ENCODE measurements at places on chromosomes 5 and 9. TPM values are rescaled to one million over a fixed set of nuclear protein-coding genes. Genes with fewer than 3 reads are reported as not detected.

DNA sequence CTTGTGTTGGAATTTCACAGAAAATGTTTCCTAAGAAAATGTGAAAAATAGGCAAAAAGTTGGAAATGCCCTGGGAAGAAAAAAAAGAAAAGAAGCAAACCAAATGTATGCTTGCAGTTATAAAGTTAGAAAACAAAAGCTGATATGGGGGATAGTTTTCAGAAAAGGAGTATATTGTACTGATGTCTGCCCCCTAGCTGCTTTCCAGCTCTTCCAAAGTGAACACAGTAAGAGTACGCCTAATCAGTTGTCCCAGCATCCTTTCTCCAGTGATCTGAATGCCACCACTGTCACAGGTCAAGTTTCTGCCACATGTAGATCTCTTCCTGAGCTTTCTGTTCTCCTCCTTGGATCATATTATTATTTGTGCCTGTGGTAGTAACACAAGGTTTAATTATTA is 5.8 kb downstream of the TYRP1 start:
- H3K4me3 ChIP-seq: no peak overlapping the region
- no peaks in the 10 kb centered on the region for H3K36me3 ChIP-seq
- no peaks in the 10 kb centered on the region for H3K27me3 ChIP-seq
- no peak overlapping the region for H3K27ac ChIP-seq

- no peak overlapping the region for H3K27ac ChIP-seq
- DNase-seq: no peak
- no peaks in the 10 kb centered on the region for H3K4me1 ChIP-seq
- no peak overlapping the region for H3K4me3 ChIP-seq
- no peaks in the 10 kb centered on the region for H3K27me3 ChIP-seq
- H3K36me3 ChIP-seq: no peaks in the 10 kb centered on the region
Observed at GRCh38 chr5:179112469-179113142, 52.4 kb downstream of the ZNF354C start.

DNA sequence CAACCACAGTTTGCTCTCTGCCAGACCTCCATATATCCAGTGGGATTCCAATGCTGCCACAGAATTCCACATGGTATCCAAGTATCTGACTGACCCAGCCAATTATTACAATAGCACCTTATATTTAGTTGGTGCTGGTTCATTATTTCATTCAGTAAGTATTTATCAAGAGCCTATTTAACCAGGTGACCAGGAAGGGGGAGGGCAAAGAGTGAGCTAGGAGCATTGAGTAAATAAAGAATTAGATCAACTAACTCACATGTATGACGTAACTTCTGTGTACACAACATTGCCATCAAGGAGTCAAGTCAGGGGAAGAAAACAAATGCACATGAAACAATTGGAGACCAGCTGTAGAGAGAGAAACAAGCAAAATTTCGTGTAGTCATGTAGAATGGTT is 207.1 kb upstream of the PAPPA start:
- no peak overlapping the region for H3K4me3 ChIP-seq
- no peaks in the 10 kb centered on the region for H3K4me1 ChIP-seq
- H3K27ac ChIP-seq: no peak overlapping the region
- H3K27me3 ChIP-seq: no peaks in the 10 kb centered on the region
- DNase-seq: no peak
- no peaks in the 10 kb centered on the region for H3K36me3 ChIP-seq

DNA sequence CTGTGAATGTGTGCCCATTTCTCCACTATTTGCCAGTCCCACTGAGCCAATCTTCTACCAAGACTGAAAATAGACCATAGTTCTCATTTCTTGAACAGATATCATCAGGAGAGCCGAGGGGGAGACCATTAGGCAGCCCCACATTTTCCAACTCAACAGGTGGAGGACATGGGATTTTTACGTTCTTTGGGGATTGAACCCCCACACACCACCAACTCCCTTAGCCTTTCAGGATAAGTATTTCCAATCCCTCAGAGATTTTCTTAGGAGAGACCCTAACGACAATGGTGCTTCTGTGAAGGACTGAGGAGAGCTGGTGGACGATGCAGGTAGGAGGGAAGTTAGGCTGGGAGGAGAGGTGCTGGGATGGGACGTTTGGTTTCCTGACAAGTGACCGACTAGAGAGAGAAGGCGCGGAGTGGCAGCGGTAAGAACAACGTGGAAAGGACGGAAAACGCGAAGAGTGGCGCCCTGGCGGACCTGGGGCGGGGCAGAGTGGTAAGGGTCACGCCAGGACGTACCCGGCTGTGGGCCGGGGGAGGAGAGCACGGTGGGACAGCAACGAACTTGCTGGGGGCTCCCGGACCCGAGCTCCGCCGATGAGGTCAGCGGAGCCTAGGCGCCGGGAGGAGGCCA is 681 bp upstream of the CHSY3 start:
- no peaks in the 10 kb centered on the region for H3K36me3 ChIP-seq
- H3K27me3 ChIP-seq: peaks cover 36% of the 10 kb centered on the region
- H3K4me1 ChIP-seq: peaks cover 15% of the 10 kb centered on the region
- H3K27ac ChIP-seq: no peak overlapping the region
- peak overlapping the region; percentile 67 for H3K4me3 ChIP-seq

- no peaks in the 10 kb centered on the region for H3K27me3 ChIP-seq
- H3K36me3 ChIP-seq: no peaks in the 10 kb centered on the region
- H3K27ac ChIP-seq: no peak overlapping the region
- H3K4me3 ChIP-seq: no peak overlapping the region
Observed at GRCh38 chr9:29043072-29043471, 1469.8 kb upstream of the C9orf72 start.

- DNase-seq: no peak
- H3K4me3 ChIP-seq: no peak overlapping the region
- H3K27me3 ChIP-seq: no peaks in the 10 kb centered on the region
- H3K27ac ChIP-seq: peak overlapping the region; percentile 66
- H3K36me3 ChIP-seq: peaks cover 21% of the 10 kb centered on the region
Observed at GRCh38 chr5:134127376-134127861, 12.9 kb downstream of the TCF7 start.

- H3K4me3 ChIP-seq: no peak overlapping the region
- peaks cover under 1% of the 10 kb centered on the region for H3K36me3 ChIP-seq
- H3K27me3 ChIP-seq: no peaks in the 10 kb centered on the region
- H3K27ac ChIP-seq: no peak overlapping the region
Observed at GRCh38 chr5:127988146-127988760, 95.3 kb upstream of the SLC12A2 start.

- H3K27me3 ChIP-seq: peaks cover 2% of the 10 kb centered on the region
- DNase-seq: no peak
- no peak overlapping the region for H3K4me3 ChIP-seq
- no peak overlapping the region for H3K27ac ChIP-seq
Observed at GRCh38 chr5:81827500-81827899, 76.6 kb upstream of the SSBP2 start.

GRCh38 chr9:83491995-83492394 is 46.2 kb downstream of the FRMD3 start:
- no peak overlapping the region for H3K4me3 ChIP-seq
- H3K4me1 ChIP-seq: no peaks in the 10 kb centered on the region
- no peak overlapping the region for H3K27ac ChIP-seq
- no peaks in the 10 kb centered on the region for H3K36me3 ChIP-seq
- peaks cover 12% of the 10 kb centered on the region for H3K27me3 ChIP-seq

DNA sequence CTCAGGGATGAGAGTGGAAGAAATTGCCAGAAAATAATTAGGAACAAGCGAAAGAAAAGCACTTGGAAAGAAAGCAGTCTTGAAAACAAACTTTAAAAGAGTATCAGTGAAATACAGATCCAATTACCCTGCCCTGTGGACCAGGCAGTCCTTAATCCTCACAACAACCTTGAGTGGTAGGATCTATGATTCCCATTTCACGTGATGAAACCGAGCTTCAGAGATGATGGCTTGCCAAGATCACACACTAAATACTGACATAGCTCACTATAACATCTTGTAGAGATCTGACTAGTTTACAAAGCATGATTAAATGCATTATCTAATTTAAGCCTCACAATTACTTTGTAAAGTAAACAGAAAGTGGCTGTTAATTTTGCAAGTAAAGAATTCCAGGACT is 55.5 kb upstream of the ABCA1 start:
- H3K4me1 ChIP-seq: peaks cover 4% of the 10 kb centered on the region
- H3K36me3 ChIP-seq: no peaks in the 10 kb centered on the region
- peaks cover under 1% of the 10 kb centered on the region for H3K27me3 ChIP-seq
- DNase-seq: no peak
- no peak overlapping the region for H3K27ac ChIP-seq

- no peaks in the 10 kb centered on the region for H3K27me3 ChIP-seq
- peaks cover 47% of the 10 kb centered on the region for H3K4me1 ChIP-seq
Observed at GRCh38 chr5:150623152-150623877, 17.1 kb upstream of the SYNPO start.

DNA sequence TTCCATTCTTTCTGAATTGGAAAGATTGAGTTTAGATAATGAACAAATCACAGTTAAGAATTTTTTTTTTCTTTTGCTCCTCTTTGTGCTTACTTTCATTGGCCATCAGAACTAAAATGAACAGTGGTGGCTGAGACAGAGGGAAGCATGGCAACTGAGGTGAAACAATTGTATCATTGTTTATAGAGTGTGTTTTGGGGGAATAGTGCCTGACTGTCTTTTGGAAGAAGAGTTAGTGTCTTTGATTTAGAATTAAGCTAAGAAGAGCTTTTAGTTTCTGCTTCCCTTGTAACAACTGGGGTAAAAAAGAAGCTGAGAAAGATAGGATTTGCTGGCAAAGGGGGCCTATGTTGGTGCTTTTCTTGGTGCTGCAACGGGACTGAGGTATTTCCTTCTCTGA is 24.0 kb downstream of the HSD17B4 start:
- no peak overlapping the region for H3K27ac ChIP-seq
- peaks cover under 1% of the 10 kb centered on the region for H3K4me1 ChIP-seq
- no peak overlapping the region for H3K4me3 ChIP-seq

DNA sequence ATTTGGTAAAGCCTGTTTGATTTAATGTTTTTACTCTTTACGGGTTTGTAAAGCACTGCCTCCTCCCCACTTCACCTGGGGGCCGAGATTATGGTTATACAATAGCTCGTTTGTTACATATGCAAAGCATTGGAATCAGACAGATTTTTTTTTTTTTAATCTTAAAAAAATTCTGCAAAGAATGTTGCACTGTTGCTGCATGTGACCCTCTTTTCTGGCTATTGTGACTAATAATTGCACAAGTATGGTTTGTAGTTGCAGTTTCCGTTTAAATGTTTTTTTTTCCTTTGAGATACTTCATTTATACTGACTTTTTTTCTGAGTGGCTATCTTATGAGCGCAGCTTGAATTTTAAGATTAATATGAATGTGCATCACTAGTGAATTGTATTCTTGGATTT is 165.3 kb downstream of the KDM4C start:
- DNase-seq: no peak
- H3K4me3 ChIP-seq: no peak overlapping the region
- no peaks in the 10 kb centered on the region for H3K27me3 ChIP-seq
- peaks cover 63% of the 10 kb centered on the region for H3K36me3 ChIP-seq
- no peak overlapping the region for H3K27ac ChIP-seq
- H3K4me1 ChIP-seq: peaks cover 42% of the 10 kb centered on the region

- no peaks in the 10 kb centered on the region for H3K36me3 ChIP-seq
- H3K4me3 ChIP-seq: no peak overlapping the region
- DNase-seq: no peak
- peaks cover 10% of the 10 kb centered on the region for H3K4me1 ChIP-seq
Observed at GRCh38 chr9:7967093-7967827, 167.7 kb upstream of the DMAC1 start.

GRCh38 chr5:76144513-76145274 is 61.5 kb downstream of the SV2C start:
- no peaks in the 10 kb centered on the region for H3K4me1 ChIP-seq
- peaks cover 12% of the 10 kb centered on the region for H3K27me3 ChIP-seq
- H3K36me3 ChIP-seq: no peaks in the 10 kb centered on the region
- DNase-seq: no peak

DNA sequence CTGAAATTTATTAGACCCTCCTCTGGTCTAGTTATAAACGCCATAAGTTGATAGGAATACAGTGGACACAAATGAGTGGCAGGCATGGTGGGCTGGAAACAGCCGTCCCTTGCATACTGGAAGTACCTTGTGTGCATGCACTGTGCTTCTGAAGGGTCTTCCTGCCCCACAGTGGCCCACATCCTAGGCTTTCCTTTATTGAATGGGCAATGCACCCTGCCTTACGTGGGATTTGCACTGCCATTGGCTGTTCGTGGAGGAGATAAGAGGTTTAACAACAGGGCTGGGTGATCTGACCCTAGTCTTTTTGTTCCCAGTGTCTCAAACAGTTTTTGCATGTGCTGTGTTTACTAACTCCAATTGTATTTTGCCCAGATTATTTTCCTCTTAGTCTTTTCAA is 480.8 kb downstream of the GADD45G start:
- no peaks in the 10 kb centered on the region for H3K36me3 ChIP-seq
- no peaks in the 10 kb centered on the region for H3K27me3 ChIP-seq
- no peak overlapping the region for H3K27ac ChIP-seq
- DNase-seq: no peak

DNA sequence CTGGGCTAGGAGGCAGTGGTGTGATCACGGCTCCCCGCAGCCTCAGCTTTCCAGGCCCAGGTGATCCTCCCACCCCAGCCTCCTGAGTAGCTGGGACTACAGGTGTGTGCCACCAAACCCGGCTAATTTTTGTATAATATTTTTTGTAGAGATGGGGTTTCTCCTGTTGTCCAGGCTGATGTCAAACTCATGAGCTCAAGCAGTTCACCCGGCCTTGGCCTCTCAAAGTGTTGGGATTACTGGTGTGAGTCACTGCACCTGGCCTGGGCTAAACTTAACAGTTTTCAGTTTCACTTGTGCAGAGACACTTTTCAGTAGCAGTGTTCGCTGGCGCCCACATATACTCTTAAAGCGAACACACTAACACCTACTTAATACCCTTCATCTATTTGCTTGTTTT is 205.6 kb upstream of the ZNF608 start:
- no peaks in the 10 kb centered on the region for H3K27me3 ChIP-seq
- peaks cover 21% of the 10 kb centered on the region for H3K4me1 ChIP-seq
- H3K27ac ChIP-seq: peak overlapping the region; percentile 78
- DNase-seq: peak; percentile 25
- no peaks in the 10 kb centered on the region for H3K36me3 ChIP-seq

GRCh38 chr9:81092057-81092456 is 597.3 kb downstream of the TLE1 start:
- H3K27me3 ChIP-seq: no peaks in the 10 kb centered on the region
- no peak overlapping the region for H3K27ac ChIP-seq
- no peak for DNase-seq
- no peaks in the 10 kb centered on the region for H3K4me1 ChIP-seq
- no peak overlapping the region for H3K4me3 ChIP-seq

GRCh38 chr9:115349542-115349941 is 231.6 kb upstream of the TNC start:
- no peaks in the 10 kb centered on the region for H3K27me3 ChIP-seq
- no peaks in the 10 kb centered on the region for H3K36me3 ChIP-seq
- H3K4me3 ChIP-seq: no peak overlapping the region
- no peaks in the 10 kb centered on the region for H3K4me1 ChIP-seq

- no peak for DNase-seq
- H3K4me1 ChIP-seq: no peaks in the 10 kb centered on the region
- no peak overlapping the region for H3K27ac ChIP-seq
- no peaks in the 10 kb centered on the region for H3K27me3 ChIP-seq
Observed at GRCh38 chr9:85156652-85157051, 487.1 kb downstream of the NTRK2 start.

The CAMK2A gene
- total RNA-seq: not detected

The SPATA31C1 gene
- total RNA-seq: not detected

The LEAP2 gene
- total RNA-seq: 3.3 TPM

The HAND1 gene
- total RNA-seq: not detected

The OR2V1 gene
- total RNA-seq: not detected

The ANKRD20A1 gene
- total RNA-seq: 0.54 TPM

The PDLIM4 gene
- total RNA-seq: not detected

The TAF1L gene
- total RNA-seq: not detected

The SAPCD2 gene
- 0.81 TPM for total RNA-seq
